ENCODE measurements at places on chromosomes 1 and 21. TPM values are rescaled to one million over a fixed set of nuclear protein-coding genes. Genes with fewer than 3 reads are reported as not detected.

RCAN1 gene
- total RNA-seq: 40.2 TPM

KIF2C gene
- 0.13 TPM for total RNA-seq

SPRR2B gene
- not detected for total RNA-seq

OR2L8 gene
- total RNA-seq: not detected

KRTAP22-1 gene
- total RNA-seq: not detected

PLA2G2D gene
- total RNA-seq: not detected

ST6GALNAC3 gene
- not detected for total RNA-seq

GUCA2B gene
- not detected for total RNA-seq

All from myocyte (in vitro differentiated cells).